ENCODE measurements at places on chromosomes 16 and 17. TPM values are rescaled to one million over a fixed set of nuclear protein-coding genes. Genes with fewer than 3 reads are reported as not detected.

The NPIPA2 gene
- 0.72 TPM for total RNA-seq

DNA sequence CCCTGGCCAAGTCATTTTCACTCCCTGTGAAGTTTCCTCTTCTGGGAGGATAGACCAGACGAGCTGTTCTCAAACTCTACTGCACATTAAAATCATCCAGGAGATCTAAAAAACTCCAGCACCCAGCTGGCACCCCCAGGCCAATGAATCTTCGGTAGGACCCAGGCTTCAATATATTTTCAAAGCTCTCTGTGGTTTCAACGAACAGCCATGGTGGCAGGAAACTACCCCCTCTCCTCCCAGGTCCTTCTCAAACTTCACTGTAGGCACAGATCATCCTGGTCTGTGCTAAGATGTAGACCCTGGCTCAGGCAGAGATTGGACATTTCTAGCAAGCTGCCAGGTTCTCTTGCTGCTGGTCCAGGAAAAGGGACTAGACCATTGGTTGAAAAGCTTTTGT, 38.7 kb upstream of the GRIN2A start:
- no peak for DNase-seq

The NEUROD2 gene
- not detected for total RNA-seq

DNA sequence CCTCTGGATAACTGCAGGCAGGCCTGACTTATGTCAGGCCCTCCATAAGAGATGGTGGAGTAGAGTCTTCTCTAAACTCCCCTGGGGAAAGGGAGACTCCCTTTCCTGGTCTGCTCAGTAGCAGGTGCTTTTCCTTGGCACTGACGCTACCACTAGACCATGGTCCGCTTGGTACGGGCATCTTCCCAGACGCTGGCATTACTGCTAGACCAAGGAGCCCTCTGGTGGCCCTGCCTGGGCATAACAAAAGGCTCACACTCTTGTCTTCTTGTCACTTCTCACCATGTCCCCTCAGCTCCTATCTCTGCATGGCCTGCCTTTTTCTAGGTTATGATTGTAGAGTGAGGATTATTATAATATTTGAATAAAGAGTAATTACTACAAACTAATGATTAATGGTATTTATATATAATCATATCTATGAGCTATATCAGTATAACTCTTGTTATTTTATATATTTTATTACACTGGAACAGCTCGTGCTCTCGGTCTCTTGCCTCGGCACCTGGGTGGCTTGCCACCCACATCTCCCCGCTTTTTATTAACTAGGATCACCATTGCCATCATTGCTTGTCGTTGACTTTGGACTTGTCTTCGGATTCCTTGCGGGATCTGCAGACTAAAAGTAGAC, 59.8 kb upstream of the ARL4D start:
- DNase-seq, result no peak

- DNase-seq, result peak; percentile 32
Measured at GRCh38 chr16:21685034-21685455, 21.3 kb downstream of the OTOA start.

DNA sequence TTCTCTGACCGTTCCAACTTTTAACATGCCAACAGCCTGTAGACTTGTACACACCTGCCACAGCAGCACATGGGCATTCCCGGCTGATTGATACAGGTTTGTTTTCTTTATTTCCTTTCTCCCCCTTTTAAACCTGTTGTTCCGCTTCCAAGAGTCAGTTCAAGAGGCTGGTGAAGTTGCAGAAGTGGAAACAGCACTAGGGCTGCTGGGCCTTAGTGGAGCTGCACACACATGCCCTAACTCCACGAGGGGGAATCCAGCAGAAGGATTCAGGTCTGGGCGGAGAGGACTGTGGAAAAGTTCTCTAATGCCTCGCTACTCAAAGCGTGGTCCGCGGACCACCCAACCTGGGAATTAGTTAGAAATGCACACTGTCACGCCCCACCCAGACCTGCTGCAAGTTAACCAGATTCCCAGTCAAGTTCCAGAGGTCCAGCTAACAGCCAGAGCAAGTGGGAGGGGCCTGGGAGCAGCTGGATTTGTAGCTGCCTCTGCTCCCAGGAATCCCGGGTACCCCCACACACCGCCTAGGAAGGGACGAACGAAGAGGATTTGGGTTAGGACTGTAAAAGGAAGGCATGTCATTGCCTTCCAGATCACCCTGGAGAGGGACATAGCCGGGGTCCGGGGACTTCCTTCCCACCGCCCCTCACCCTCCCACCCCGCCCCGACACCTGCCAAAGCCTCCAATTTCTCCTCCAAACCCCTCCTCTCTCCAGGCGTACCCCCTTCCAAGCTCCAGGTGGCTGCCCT, 542 bp downstream of the SLC39A11 start:
- peak; percentile 81 for DNase-seq

GRCh38 chr17:82355770-82356427, 3.1 kb upstream of the TEX19 start:
- peak; percentile 91 for DNase-seq

DNA sequence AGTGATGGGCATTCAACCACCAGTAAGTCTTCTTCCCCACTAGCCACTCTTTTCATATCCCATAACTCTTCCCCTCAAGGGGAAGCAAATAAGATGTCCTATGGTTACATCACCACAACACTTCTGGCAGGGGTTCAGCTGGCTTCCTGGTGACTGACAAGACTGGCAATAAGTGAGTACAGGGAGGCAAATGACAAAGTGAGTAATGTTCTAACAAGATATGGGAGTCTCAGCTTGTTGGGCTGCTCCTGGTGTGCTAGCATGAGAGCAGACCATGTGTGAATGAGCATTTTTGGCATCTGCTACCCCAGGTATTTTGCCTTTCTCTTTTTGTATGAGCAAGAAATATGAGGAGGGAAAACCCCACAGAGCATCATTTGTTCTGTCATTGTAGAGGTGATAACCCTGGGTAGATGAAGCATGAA, 9.9 kb downstream of the TMIGD1 start:
- DNase-seq, result no peak

DNA sequence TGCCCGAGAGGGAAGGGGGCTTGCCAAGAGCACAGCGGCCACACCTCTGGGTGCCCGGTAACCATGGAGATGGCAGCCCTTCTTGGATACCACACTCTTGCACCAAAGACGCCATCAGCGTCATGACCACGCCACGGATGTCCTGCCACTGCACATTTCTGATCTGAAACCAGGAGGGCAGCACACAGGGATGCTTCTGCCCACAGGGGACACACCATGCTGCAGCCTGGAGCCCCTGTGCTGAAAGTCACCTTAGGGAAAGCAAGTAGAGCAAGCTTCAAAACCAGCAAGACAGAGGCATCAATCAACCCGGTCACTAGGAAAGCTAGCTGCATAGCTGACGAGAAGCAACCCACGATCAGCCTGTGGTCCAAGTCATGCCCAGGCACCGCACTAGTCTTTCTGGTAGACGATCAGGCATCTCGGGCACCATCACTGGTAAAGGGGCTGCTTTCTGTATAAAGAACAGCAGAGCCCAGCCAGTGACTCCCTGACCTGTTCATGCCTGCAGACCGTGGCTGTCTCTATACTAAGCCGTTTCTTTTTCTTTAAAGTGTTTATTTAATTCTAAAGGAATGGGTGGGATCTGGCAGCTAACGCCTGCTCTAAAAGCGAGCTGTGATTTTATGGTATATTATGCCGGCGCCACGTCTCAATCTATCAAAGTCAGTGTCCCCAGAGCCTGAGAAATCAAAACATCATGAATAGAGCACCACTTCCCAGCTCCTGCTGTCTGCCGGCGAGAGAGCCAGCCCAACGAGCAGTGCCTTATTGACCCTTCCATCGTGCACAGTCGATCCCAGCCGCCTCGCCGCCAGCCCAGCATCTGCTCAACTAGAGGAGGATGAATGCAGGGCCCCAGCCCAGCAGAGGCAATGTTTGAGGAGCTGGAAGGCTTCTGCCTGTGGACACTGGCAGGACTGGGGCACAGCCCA, 244.7 kb downstream of the RBFOX3 start:
- peak; percentile 70 for DNase-seq

The KRTAP4-4 gene
- not detected for total RNA-seq

The PTGES3L gene
- 0.29 TPM for total RNA-seq

GRCh38 chr17:46166692-46167249, 26.5 kb downstream of the KANSL1 start:
- peak; percentile 81 for DNase-seq

The RRAD gene
- total RNA-seq, result 3.2 TPM

- no peak for DNase-seq
Measured at GRCh38 chr16:69413045-69413664, 11.3 kb upstream of the CYB5B start.

GRCh38 chr17:28230011-28230410, 89.0 kb upstream of the TMEM97 start:
- DNase-seq, result peak; percentile 52

The ZSCAN10 gene
- total RNA-seq, result not detected

- peak; percentile 42 for DNase-seq
Measured at GRCh38 chr16:67883146-67883871, 1.4 kb upstream of the NRN1L start.

DNA sequence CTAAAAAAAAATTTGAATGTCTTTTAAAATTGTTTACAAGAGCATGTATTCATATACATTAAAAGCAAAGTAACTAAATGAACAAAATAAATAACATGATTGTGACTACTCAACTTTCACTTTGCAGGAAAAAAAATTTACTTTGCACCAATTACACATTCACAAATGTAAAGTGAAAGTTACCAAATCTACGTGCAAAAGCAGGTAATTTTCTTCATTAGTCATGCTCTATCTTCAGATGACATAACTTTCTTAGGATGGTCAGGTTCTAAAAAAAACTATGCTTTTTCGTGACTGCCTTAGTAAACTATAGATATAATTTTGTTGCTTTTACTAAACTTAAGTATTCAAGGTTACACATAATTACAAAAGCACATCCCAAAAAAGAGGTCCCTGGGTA, 17.0 kb upstream of the ABCA10 start:
- DNase-seq, result no peak

DNA sequence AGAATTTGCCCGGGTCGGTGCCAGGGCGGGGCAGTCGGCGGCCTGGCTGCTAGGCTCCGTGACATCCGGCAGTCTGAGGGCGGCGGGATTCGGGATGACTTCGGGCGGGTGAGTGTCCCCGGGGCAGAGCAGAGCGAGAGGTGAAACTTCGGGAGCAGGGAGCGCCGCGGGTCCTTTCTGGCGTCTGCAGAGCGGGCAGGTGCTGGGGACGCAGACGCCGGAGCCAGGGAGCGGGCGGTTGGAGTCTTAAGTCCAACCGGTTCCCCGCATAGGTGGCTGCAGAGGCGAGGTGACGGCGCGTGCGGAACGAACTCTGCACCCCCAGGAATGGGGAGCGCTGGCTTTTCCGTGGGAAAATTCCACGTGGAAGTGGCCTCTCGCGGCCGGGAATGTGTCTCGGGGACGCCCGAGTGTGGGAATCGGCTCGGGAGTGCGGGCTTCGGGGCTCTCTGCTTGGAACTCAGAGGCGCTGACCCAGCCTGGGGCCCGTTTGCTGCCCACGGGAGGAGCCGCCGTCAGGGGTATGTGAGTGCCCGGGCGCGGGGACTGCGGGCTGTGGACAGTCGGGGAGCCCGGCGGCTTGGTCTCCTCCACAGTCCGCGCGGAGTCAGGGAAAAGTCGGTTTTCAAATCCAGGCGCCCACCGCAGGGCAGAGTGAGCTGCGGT, at the start of gene B4GALNT2:
Gene B4GALNT2 (plus strand): TSS at position 71 of the 666 bp plus-strand sequence. CDS start 24 bp downstream, at position 95.
- DNase-seq, result peak; percentile 90

- peak; percentile 90 for DNase-seq
Measured at GRCh38 chr16:19071811-19072777, 4.7 kb downstream of the COQ7 start.

The CCDC78 gene
- 2.2 TPM for total RNA-seq

The EVPL gene
- total RNA-seq, result not detected

DNA sequence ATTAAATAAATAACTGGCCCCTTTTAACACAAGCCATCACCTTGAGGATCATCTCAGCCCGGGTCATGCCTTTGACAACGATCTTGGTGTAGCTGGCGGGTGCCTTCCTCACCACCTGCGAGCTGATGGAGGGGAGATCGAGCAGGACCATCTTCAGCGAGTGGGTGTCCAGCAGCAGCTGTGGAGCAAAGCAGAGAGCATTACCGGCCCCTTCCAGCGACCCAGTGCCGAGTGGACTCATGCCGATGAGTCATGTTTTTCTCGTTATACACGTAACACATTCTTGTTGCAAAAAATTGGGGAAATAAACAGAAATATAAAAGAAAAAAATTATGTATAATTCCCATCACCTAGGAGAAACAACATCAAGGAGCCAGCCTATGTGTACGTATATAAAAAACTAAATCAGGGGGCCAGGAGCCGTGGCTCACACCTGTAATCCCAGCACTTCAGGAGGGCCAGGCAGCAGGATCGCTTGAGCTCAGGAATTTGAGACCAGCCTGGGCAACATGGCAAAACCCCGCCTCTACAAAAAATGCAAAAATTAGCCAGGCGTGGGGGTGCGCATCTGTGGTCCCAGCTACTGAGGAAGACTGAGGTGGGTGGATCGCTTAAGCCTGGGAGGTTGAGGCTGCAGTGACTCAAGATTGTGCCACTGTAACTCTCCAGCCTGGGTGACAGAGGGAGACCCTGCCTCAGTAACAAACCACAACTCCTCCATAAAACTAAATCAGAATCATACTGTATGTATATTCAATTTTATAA, 169.1 kb upstream of the RPH3AL start:
- DNase-seq, result peak; percentile 25

The TP53TG3E gene
- total RNA-seq, result not detected

DNA sequence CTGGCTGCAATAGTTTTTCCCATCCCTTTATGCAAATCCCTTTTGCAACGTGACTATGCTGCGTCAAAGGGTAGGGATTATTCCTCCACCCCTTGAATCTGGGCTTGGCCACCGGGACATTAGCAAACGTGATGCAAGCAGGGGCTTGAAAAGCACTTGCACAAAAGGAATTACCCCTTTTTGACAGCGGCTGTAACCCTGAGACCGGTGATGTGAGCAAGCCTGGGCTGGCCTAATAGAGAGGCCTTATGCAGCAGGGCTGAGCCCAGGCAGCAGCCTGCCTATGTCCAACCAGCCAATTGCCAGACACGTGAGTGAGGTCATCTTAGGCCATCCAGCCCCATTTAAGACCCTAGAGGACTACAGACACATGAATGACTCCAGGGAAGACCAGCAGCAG, 30.4 kb upstream of the PAFAH1B1 start:
- no peak for DNase-seq

GRCh38 chr16:80189476-80190175, 351.2 kb upstream of the DYNLRB2 start:
- no peak for DNase-seq

DNA sequence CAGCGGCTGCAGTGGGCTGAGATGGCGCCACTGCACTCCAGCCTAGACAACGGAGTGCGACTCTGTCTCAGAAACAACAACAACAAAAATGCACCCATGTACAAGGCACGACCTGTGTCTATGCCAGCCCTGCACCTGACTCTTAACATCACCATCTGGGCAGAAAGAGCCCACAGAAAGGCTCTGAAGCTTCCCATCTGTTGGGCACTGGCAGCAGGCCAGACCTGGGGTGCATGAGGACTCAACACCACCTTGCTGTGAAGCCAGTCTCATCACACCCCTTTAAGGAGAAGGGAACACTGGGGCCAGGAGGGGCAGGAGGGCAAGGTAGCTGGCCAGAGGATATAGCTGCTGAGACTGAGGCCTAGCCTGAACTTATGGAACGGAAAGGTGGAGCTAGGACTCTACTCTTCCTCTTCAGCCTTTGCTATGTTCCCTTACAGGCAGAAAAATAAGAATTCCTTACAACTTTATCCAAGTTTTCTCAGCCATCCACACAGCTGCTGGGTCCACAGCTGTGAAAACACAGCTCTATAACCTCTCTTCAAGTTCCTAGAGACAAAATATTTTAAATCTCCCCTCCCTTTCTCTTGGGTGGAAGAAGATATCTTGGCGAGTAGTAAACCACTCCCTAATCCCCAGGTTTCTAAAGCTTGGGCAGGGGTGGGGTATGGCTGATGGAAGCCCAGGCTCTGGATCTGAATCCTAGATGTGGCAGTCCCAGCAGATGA, 2.8 kb downstream of the ELOB start:
- peak; percentile 82 for DNase-seq
